ENCODE measurements at places on chromosomes 12 and 14.

GRCh38 chr12:12483438-12483837 lies 79.2 kb downstream of the DUSP16 start:
- DNase-seq = no peak

GRCh38 chr14:19974844-19975243 lies 547 bp upstream of the OR4K15 start:
- DNase-seq = no peak

DNA sequence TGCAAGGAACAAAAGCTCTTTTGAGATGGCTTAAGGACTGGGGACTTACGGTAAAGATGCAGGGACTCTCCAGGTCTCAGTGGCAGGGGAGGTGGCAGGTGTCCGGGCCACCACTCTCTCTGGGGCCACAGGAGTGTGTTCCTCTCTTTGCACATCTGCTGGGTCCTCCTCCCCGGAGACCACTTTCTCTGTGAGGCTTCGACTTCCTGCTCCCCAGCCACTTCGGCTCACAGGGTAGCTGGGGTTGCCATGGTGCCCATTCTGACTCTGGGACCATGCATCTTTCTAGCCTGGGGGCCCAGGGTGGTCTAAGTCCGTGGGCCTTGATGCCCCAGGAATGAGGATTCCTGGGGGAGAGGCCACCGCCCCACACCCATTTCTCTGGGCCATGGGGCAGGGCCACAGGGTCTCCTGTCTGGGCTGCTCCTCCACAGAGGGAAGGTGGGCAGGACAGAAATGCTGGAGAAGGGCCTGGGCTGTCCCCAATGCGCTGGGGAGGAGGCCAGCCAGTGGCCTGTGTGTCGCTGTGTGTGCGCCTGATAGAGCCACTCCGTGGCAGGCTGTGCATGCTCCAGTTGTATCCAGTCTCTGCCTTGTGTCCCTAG lies 38.5 kb downstream of the CCDC92 start:
- DNase-seq = no peak

DNA sequence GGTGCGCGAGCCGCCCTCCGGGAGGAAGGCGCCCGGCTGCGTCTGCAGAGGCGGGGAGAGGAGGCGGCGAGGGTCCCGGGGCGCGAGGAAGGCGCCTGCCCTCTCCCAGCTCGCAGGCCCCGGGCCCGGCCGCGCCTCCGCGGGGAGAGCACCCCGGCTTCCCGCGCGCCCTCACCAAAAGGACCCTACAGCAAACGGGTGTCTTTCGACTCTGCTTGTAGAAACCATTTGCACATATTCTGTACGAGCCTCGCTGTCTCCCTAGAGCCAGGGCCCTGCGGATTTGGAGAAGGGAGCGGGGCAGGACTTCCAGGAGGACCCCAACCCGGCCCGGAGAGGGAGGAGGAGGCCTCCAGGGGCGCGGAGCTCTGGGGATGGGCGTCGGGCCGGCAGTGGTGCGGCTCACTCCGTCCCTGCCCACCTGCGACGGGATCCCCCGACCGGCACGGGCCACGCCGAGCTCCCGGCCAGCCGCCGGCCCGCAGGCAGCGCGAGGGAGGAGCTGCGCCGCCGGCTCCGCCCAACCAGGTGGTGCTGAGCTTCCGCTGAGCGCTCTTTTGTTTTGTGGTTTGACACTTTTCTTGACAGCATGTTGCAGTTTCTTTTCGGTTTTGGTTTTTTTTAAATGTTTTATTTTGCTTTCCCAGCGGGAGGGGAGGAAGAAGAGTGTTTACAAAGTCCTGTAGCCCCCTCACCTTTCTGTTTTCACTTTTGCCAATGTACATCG lies 103.3 kb upstream of the FKBP4 start:
- DNase-seq = no peak
